ENCODE measurements at places on chromosomes 7 and 10. TPM values are rescaled to one million over a fixed set of nuclear protein-coding genes. Genes with fewer than 3 reads are reported as not detected.

PRF1 gene
- 84.3 TPM for polyA plus RNA-seq

HOXA1 gene
- not detected for polyA plus RNA-seq

GPER1 gene
- polyA plus RNA-seq, result not detected

ERVW-1 gene
- polyA plus RNA-seq, result not detected

NUTM2E gene
- polyA plus RNA-seq, result not detected

EBLN1 gene
- polyA plus RNA-seq, result not detected

WEE2 gene
- polyA plus RNA-seq, result not detected

CALML5 gene
- polyA plus RNA-seq, result not detected

ENTPD1 gene
- 0.16 TPM for polyA plus RNA-seq

SLC13A1 gene
- not detected for polyA plus RNA-seq

BUD31 gene
- 151 TPM for polyA plus RNA-seq

VIM gene
- polyA plus RNA-seq, result 295 TPM

C10orf105 gene
- polyA plus RNA-seq, result not detected

RUFY2 gene
- polyA plus RNA-seq, result 6.5 TPM

TBX20 gene
- not detected for polyA plus RNA-seq

NRG3 gene
- polyA plus RNA-seq, result not detected

NPFFR1 gene
- not detected for polyA plus RNA-seq
